ENCODE measurements at places on chromosomes 5 and 9.

- no peak overlapping the region for H3K27ac ChIP-seq
- H3K4me3 ChIP-seq: no peak overlapping the region
- no peaks in the 10 kb centered on the region for H3K36me3 ChIP-seq
- DNase-seq: no peak
Measured at GRCh38 chr5:117039035-117039434, 464.4 kb upstream of the SEMA6A start.

DNA sequence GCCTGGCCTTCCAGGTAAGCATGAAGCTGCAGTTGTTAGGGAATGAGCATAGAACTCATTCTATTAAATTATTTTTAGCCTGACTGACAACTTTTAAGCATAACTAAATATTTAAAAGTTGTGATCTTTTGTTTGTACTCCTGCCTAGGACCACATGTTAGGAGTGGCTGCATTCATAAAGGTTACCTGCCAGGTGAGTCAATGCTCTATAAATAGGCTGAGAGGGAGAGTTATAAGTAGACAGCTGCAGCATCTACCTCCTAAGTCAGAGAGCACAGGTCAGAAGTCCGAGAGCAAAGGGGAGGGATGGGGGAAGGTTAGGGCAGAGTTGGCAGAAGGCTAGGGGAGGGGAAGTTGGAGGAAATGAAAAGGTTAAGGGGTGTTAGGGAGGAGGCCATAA, 292.4 kb upstream of the TLE4 start:
- no peak for DNase-seq
- no peak overlapping the region for H3K4me3 ChIP-seq
- no peaks in the 10 kb centered on the region for H3K36me3 ChIP-seq
- H3K4me1 ChIP-seq: no peaks in the 10 kb centered on the region
- H3K27ac ChIP-seq: no peak overlapping the region

DNA sequence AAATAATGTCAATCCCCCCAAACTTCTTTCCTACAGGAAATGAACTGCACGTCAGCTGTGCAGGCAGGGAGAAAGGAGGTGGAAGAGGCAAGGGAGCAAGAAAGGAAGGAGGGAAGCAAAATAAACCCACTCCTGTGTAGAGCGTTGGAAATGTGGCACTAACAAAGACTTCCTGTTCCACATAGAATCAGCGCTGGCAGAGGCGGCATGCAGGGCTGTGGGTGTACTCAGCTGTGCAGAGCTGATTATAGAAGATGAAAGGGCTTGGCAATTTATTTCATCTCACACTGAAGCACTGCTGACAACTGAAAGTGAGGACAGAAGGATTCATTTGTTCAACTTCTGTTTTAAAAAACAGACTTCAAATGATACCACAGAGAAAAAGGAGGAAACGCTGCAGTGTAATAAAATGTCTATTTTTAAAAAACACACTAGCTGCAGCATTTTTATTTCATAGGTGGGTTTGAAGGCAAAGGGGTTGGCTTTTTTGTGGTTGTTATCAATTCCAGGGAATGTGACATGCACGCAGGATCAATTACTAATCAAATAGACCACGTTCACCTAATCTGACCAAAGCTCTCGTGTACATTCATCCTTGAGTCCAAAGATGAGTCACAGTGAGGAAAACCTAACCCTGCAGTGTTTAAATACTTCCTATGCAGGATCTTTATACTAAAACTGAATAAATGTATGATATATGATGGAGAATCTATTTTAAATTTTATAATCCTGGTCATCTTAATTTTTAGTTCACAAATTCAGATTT, 583.5 kb downstream of the ZNF608 start:
- H3K4me1 ChIP-seq: peaks cover 3% of the 10 kb centered on the region
- H3K4me3 ChIP-seq: no peak overlapping the region
- peak; percentile 26 for DNase-seq
- H3K27ac ChIP-seq: no peak overlapping the region
- no peaks in the 10 kb centered on the region for H3K36me3 ChIP-seq

- H3K36me3 ChIP-seq: no peaks in the 10 kb centered on the region
- H3K4me3 ChIP-seq: no peak overlapping the region
- no peak overlapping the region for H3K27ac ChIP-seq
- no peak for DNase-seq
Measured at GRCh38 chr5:113896789-113897188, 383.3 kb downstream of the YTHDC2 start.

DNA sequence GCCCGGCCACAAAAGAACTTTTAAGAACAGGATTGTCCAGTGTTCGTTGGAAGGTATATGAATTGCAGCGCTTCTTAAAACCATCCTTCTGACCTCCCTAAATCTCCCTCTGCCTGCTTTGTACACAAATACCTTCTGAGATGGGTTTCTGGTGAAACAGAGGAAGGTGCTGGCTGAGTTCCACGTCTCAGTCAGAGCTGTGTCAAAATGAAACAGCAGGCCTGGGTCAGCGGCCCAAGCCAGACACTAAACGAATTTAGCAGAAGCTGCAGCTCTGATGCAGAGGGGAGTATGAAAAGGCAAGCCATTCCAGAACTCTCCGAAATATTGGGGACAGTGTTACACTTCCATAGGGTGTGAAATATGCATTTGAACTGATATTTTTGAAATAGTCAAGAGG, 37.8 kb upstream of the CRB2 start:
- no peak for DNase-seq
- H3K27me3 ChIP-seq: peaks cover 4% of the 10 kb centered on the region
- peaks cover 19% of the 10 kb centered on the region for H3K4me1 ChIP-seq
- no peak overlapping the region for H3K4me3 ChIP-seq
- H3K36me3 ChIP-seq: no peaks in the 10 kb centered on the region
- H3K27ac ChIP-seq: no peak overlapping the region

GRCh38 chr5:175920231-175920811, 47.8 kb downstream of the THOC3 start:
- H3K36me3 ChIP-seq: no peaks in the 10 kb centered on the region
- no peak overlapping the region for H3K4me3 ChIP-seq
- DNase-seq: no peak
- H3K27ac ChIP-seq: no peak overlapping the region
- peaks cover 7% of the 10 kb centered on the region for H3K4me1 ChIP-seq
- H3K27me3 ChIP-seq: no peaks in the 10 kb centered on the region

DNA sequence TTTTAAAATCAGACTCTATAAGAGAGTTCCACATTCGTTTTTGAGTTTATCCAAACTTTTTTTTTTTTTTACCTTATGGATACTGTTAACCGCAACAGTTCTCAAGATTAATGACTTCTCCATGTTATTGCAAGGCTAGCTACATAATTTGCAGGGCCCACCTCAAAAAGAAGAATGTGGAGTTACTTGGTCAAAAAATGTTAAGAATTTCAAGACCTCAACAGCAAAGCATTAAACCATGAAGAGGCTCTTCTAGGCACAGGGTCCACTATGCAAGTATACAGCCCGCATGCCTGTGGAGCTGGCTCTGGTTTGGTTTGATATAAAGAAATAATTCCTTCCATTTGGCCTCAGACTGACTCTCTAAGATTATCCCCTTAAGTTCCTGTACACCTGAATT, 133.3 kb upstream of the TLX3 start:
- no peak for DNase-seq
- H3K27ac ChIP-seq: no peak overlapping the region
- H3K4me3 ChIP-seq: no peak overlapping the region
- H3K4me1 ChIP-seq: no peaks in the 10 kb centered on the region
- H3K27me3 ChIP-seq: no peaks in the 10 kb centered on the region

DNA sequence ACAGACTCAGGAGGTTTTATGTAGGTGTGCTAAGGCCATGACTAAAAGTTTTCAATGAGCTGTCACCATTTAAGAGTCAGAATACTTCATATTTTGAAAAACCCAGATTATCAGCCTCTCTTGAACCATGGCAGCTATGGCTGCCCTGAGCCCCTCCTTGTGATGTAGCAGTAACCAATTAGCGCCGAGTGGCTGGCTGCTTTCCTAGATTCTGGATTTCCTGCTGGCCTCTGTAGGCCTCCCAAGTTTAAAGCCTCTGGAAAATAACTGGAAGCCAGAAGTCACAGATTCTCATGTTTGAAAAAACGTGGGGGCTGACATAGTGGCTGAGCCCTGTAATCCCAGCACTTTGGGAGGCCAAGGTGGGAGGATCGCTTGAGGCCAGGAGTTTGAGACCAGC, 25.5 kb downstream of the DAB2IP start:
- no peak overlapping the region for H3K4me3 ChIP-seq
- H3K4me1 ChIP-seq: no peaks in the 10 kb centered on the region
- no peak for DNase-seq
- no peak overlapping the region for H3K27ac ChIP-seq
- no peaks in the 10 kb centered on the region for H3K36me3 ChIP-seq

DNA sequence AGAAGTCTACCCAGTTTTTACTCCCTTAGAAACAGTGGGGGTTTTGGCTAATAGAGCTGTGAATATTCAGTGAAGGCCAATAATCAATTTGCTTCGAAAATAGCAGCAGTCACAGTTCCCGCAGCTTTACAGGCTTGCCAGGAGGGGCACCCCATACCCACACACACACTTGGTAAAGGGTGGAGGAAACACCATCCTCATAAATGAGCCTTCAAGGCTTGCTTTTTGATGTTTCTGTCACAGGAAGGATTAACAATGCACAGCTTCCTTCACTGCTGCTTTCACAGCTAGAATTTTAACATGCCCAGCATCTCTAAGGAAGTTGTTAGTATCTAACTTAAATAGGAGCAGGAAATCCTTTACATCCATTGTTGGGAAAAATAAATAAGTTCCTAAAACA, 1247.5 kb upstream of the C9orf72 start:
- DNase-seq: no peak
- no peaks in the 10 kb centered on the region for H3K27me3 ChIP-seq
- no peaks in the 10 kb centered on the region for H3K4me1 ChIP-seq
- H3K4me3 ChIP-seq: no peak overlapping the region

- no peaks in the 10 kb centered on the region for H3K27me3 ChIP-seq
- H3K36me3 ChIP-seq: no peaks in the 10 kb centered on the region
- peaks cover under 1% of the 10 kb centered on the region for H3K4me1 ChIP-seq
- no peak overlapping the region for H3K27ac ChIP-seq
- DNase-seq: no peak
Measured at GRCh38 chr5:102778478-102778877, 23.4 kb downstream of the PAM start.
